ENCODE measurements at places on chromosomes 6 and 20.

DNA sequence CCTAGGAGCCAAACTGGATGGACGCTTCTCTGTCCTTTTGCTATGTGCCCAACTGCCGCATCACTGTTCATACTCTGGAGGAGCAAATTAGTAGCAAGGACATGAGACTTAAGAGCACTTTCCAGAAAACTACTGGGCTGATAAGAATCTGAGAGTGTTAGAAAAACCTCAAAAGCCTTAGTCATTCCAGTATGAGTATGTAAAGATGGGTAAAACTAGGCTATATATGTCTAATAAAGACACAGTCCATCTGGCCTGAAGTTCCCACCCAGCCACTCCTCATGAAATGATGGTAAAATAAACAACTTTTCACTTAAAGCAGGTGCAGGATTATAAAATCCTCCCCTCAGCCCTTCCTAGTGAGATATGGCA is 30.6 kb downstream of the SHLD1 start:
- H3K4me3 ChIP-seq = no peak overlapping the region
- H3K36me3 ChIP-seq = no peaks in the 10 kb centered on the region

- no peaks in the 10 kb centered on the region for H3K4me1 ChIP-seq
- H3K36me3 ChIP-seq = peaks cover 4% of the 10 kb centered on the region
- no peaks in the 10 kb centered on the region for H3K27me3 ChIP-seq
- no peak overlapping the region for H3K27ac ChIP-seq
Observed at GRCh38 chr20:38941726-38942389, 15.6 kb downstream of the FAM83D start.

DNA sequence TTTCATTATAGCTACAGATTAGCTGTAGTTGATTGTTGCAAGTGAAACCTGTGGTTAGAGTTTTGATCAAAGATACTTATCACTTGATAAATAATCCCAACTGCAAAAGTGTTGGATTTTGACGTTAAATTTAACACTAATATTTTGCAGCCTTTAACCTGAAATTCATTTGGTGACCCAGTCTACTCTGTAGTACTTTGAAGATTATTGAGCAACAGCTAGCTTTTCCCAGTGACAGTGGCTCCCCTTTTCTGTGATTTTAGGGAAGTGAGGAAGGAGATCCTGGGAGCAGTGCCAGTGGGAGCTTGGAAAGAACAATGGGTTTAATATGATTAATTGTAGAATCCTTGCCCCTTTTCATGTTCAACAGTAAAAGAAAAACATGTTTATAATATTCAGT is 76.9 kb downstream of the NCOA3 start:
- no peak overlapping the region for H3K4me3 ChIP-seq
- H3K36me3 ChIP-seq = no peaks in the 10 kb centered on the region
- peaks cover 35% of the 10 kb centered on the region for H3K4me1 ChIP-seq
- no peak for DNase-seq
- no peak overlapping the region for H3K27ac ChIP-seq
- no peaks in the 10 kb centered on the region for H3K27me3 ChIP-seq

GRCh38 chr20:2751347-2751877 is 49.0 kb downstream of the CPXM1 start:
- peaks cover 20% of the 10 kb centered on the region for H3K4me1 ChIP-seq
- H3K36me3 ChIP-seq = peaks cover 2% of the 10 kb centered on the region

GRCh38 chr6:116254297-116255056 is 602 bp upstream of the TSPYL4 start:
- H3K27me3 ChIP-seq = no peaks in the 10 kb centered on the region
- no peaks in the 10 kb centered on the region for H3K4me1 ChIP-seq
- H3K27ac ChIP-seq = no peak overlapping the region
- no peak for DNase-seq
- H3K4me3 ChIP-seq = no peak overlapping the region

GRCh38 chr20:63243604-63244247 is 8.0 kb downstream of the BIRC7 start:
- peaks cover 10% of the 10 kb centered on the region for H3K4me1 ChIP-seq
- no peaks in the 10 kb centered on the region for H3K36me3 ChIP-seq
- no peak overlapping the region for H3K27ac ChIP-seq
- no peak overlapping the region for H3K4me3 ChIP-seq

DNA sequence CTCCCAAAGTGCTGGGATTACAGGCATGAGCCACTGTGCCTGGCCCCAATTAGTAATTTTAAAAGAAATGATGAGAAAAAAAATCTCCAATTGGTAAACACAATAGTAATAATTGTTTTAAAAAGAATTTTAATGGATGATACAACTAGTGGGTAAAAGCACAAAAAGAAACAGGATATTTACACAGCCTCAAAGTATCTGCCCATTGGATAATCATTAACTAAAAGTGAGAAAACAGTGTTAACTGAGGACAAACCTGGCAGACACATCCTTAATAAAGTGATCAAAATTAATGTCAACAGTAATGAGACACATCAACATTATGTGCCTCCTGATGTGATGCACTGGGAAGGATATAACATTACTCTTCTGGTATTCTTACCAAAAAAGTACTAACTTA is 24.5 kb downstream of the DTNBP1 start:
- no peaks in the 10 kb centered on the region for H3K4me1 ChIP-seq
- no peaks in the 10 kb centered on the region for H3K27me3 ChIP-seq
- H3K4me3 ChIP-seq = no peak overlapping the region
- no peak for DNase-seq
- H3K27ac ChIP-seq = no peak overlapping the region

GRCh38 chr6:140979642-140980091 is 1153.1 kb upstream of the GJE1 start:
- peak overlapping the region; percentile 87 for H3K27ac ChIP-seq
- H3K4me3 ChIP-seq = peak overlapping the region; percentile 40
- no peaks in the 10 kb centered on the region for H3K36me3 ChIP-seq
- DNase-seq = no peak
- peaks cover 21% of the 10 kb centered on the region for H3K4me1 ChIP-seq

GRCh38 chr20:24305371-24305770 is 164.1 kb upstream of the SYNDIG1 start:
- no peak overlapping the region for H3K4me3 ChIP-seq
- no peak overlapping the region for H3K27ac ChIP-seq
- DNase-seq = no peak
- no peaks in the 10 kb centered on the region for H3K36me3 ChIP-seq

DNA sequence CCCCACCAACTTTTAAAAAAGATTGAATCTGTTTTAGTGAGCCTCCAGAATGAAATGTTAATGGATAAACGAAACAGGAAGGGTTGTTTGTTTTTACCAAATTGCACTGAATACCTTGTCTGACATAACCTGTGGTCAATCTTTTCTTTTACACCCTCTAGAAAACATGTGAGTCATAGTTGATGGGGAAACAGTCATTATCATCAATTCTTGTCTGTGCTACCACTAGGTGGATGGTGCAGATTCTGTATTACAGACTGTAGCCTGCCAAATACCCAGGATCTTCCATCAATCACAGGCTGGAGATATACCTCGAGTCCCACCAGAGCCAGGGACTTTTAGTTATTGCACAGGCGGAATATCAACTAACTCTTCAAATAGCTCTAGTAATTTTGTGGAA is 29.5 kb upstream of the PKIB start:
- H3K27ac ChIP-seq = no peak overlapping the region
- H3K36me3 ChIP-seq = peaks cover 6% of the 10 kb centered on the region
- DNase-seq = no peak
- H3K27me3 ChIP-seq = no peaks in the 10 kb centered on the region
- H3K4me3 ChIP-seq = no peak overlapping the region
